Stimulated activated CD4-positive, alpha-beta T cell treated with anti-CD3 and anti-CD28 coated beads, Interleukin-4, amount 100 ng/mL, for 4 hours (primary cell): ENCODE measurements at places on chromosomes 1 and 21.

DNA sequence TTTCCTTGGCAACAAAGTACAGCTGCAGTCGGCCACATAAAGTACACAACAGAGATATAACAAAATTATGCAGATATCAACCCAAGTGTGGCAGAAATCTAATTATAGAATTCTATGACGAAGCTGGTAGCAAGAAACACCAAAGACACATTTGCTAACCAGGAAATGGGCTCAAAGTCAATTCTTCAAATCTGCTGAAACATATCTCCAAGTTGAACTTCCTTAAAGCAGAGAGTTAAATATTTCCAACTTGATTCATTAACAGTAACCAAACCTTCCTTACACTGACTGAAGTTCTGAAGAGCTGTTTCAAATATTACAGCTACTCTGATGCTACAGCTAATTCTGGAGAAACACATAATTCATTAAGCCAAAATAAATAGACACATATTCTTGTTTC is 67.6 kb upstream of the SDC3 start:
- no peak for DNase-seq

DNA sequence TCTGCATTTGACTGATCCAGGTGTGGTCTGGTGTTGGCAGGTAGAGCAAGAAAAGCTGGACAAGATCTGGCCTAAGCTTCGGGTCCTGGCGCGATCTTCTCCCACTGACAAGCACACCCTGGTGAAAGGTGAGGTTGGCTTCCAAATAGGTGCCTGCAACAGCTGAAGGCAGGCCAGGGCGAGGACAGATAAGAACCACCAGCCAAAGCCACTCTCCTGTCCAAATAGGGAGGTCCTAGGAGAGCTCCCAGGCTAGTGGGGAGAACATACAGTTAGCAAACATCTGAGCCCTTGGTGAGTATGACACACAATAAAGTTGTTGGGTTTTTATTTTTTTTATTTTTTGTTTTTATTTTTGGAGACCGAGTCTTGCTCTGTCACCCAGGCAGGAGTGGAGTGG is 51.9 kb upstream of the LAX1 start:
- no peak for DNase-seq

DNA sequence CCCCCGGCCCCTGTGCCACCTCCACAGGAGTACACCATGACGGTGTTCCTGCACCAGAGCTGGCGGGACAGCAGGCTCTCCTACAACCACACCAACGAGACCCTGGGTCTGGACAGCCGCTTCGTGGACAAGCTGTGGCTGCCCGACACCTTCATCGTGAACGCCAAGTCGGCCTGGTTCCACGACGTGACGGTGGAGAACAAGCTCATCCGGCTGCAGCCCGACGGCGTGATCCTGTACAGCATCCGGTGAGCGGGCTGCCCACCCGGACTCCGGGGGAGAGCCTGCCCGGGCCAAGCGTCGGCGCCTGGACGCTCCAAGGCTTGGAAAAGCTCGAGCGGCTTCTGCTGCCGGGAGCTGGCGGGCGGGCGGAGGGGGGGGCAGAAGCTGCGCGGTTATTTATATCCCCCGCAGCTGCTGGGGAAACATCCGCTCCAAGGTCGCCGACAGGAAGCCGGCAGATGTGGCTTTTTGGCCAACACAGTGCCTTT is 6.4 kb downstream of the GABRD start:
- DNase-seq = no peak

GRCh38 chr1:56255516-56256152 is 323.7 kb downstream of the PLPP3 start:
- DNase-seq = no peak

DNA sequence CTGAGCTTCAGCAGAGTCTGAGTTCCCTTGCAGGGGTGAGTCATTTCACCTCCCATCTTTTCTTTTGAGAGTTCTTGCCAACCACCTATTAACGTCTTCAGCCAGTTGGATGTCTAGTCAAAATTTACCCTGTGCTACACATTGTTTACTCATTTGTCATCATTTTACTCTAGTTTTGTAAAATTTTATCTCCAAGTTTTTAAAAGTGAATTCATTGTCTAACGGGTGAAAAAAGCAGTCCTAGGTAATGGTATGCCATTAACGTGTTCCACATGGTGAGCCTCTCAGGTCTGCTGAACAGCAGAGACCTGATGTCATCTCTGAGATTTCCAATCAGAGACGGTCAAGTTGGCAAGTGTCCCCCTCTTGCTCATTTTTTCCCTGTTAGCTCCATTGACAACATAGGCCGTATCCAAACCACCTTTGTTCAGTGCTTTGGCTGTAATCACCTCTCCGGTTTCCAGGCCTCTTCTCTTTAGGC is 85.4 kb downstream of the TBX15 start:
- DNase-seq = no peak

GRCh38 chr1:180577361-180577760 is 18.6 kb downstream of the OVAAL start:
- no peak for DNase-seq

DNA sequence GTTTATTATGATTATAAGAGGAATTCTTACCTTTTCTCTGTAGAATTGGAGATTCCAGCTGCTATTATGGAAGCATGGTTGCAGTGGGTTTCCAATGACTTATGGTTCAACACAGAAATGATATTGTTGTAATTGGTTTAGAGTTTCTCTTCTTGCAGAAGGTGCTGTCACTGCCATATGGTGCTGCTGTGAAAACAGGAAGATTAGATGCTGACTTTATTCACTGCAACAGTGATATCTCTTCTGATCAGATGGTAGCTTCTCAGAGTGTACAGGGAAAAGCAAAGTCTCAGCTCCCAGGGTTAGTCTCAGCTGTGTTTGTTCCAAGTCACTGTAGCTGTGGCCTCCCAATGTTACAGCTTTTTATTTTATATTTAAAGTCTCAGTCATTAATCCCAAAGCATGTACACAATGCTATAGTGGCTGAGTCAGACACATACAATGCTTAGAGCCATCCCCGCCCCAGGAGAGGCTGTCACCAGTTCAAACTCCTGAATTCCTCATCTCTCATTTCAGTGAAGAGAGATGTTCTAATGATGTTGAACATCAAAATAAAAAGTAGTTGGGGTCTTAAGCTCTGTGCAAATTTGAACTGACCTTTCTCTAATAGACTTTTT is 42.7 kb upstream of the RGS2 start:
- DNase-seq = no peak

- no peak for DNase-seq
Measured at GRCh38 chr21:38228537-38228936, 28.3 kb upstream of the KCNJ15 start.

GRCh38 chr1:118944133-118944532 is 44.0 kb downstream of the TBX15 start:
- no peak for DNase-seq

GRCh38 chr1:63902844-63903589 is 129.2 kb downstream of the ROR1 start:
- no peak for DNase-seq

- DNase-seq = no peak
Measured at GRCh38 chr1:108097018-108097417, 103.1 kb downstream of the SLC25A24 start.

DNA sequence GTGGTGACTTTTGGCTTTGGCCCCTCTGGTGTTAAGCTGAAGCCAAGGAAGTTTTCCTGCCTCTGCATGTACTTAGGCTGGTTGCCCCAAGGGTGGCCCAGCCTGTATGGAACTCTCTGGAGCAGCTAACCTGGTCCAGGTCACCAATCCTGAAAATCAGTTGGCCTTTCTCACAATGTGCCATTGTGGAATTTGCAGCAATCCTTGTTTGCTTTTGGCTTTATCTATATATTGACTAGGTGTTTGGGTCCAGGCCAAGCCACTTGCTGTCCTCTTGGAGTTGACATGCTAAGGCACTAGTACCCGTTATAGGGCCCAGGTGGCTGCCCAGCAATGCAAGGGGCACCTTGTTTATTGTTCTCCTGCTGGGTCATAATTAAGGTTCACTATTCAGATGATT is 124.6 kb downstream of the CAMTA1 start:
- no peak for DNase-seq

DNA sequence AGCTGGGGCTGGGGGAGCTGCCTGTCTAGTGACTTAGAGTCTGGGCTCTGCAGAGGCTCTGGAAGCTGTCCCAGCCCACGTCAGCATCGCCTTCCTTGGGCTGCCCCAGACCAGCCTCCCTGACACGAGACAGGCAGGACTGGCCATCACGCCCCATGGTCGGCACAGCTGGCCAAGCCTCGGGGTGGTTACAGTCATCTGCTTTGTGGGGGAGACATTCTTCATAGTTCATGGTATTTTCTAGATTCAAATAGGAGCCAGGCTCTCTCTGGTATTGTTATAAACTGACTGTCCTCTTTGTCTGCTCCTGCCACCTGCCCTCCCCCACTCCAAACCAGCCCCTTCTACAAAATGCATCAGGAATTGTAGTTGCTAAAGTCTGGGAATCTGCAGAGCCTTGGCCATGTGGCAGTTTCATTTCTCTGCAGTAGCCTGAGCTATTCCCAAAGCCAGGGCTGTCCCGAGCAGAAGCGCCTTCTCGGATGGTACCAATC is 29.4 kb downstream of the OLFML2B start:
- no peak for DNase-seq

DNA sequence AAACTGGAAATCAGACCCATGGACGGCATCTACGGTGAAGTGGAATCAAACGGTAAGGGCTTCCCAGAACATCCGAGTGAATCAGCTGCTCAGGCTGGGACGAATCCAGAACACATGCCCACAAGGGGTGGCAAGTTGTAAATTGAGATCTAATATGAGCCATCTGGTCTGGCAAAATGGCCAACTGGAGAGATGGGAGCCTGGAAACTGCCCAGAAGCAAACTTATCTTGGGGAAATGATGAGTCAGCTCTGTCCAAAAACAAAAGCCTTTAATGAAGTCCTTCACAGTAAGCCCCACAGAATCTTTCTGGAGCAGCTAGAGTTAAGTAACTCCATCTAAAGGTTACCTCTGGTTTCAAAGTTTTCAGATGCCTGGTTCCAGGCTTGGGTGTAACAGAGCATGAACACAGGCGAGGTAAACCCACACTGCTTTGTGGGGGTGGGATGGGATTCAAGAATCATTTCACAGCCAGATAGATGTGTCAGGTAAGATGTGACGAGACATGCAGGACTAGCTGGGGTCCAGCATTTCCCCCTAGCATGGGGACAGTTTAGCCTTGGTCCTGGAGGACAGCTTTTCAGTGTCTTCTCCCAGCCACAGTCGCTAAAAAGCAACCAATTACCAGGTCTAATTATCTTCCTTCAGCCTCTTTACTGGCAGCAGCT is 10.5 kb upstream of the SRP9 start:
- DNase-seq = no peak

GRCh38 chr1:47894410-47895278 is 102.5 kb downstream of the TRABD2B start:
- DNase-seq = no peak

- no peak for DNase-seq
Measured at GRCh38 chr1:246160905-246161304, 346.2 kb downstream of the SMYD3 start.

GRCh38 chr21:15564907-15565306 is 164.9 kb upstream of the USP25 start:
- DNase-seq = no peak

DNA sequence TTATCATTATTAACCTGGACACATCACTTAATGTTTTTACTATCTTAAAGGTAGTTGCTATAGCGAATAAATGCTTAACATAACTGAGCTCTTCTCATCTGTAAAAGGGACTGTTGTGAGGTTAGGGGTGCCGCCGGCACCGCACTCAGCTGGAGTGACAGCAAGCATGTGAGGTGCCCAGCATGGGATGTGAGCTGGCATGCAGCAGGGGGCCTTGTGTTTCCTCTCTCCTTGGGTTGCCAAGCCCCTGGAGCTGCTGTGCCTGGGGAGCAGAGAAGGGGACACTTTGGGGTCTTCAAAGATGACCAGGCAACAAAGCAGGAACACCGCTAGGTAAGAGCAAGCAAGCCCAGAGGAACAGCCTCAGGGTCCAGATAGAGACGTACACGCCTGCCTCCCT is 2.1 kb upstream of the ZC3H12A start:
- DNase-seq = no peak

DNA sequence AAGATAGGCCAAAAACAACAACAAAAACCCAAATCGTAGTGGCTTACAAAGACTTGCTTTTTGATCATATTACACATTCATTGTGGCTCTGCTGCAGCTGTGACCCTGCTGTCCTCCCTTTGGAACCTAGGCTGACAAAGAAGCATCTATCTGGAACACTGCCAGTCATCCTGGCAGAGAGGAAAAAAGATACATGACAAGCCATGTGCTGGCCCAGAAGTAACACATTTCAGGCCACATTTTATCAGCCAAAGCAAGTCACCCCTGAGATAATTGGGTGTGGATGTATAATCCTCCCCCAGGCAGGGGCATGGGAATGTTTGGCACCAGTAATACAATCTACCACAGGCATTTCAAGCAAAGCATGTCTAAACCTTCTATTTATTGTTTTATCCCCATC is 37.2 kb upstream of the AGO1 start:
- no peak for DNase-seq

GRCh38 chr21:36075171-36075570 is 5.3 kb downstream of the CBR1 start:
- no peak for DNase-seq

GRCh38 chr1:227092069-227092468 is 152.0 kb downstream of the COQ8A start:
- DNase-seq = no peak

DNA sequence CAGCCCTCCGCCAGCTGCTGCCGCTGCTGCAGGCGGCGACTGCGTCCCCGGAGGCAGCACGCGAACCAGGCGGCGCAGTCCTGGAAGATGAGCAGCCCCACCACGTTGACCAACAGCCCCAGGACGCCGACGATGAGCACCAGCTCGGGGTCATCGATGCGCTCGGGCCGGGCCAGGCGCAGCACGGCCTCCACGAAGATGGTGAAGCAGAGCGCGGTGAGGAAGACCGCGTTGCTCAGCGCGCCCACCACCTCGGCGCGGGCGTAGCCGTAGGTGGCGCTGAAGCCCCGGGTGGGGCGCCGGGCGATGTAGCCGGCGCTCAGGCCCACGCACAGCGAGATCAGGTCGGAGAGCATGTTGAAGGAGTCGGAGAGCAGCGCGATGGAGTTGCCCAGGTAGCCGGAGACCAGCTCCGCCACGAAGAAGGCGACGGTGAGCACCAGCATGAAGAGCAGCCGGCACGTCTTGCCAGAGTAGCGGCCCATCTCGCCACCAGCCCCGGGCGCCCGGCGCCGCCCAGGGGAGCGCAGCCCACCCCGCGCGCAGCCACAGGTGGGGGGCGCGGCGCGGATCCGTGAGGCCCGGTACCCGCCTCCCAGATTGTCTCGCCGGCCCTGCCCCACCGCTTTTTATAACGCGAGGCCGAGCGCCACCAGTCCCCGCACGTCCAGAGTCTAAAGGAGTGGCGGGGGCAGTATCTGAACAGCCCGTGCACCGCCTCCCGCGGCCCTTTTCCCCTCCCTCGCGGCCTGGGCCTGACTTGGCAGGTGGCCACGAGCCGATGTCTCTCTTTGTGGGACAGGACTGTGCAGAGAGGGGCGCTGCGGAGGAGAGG is at the start of gene SLC30A10:
TSS of gene SLC30A10 (minus strand) at position 602 of the 835 bp plus-strand sequence. CDS start at position 485, 117 bp downstream.
- no peak for DNase-seq

GRCh38 chr1:108882837-108883236 is 6.1 kb downstream of the GPSM2 start:
- DNase-seq = no peak

GRCh38 chr1:24859063-24860010 is 70.7 kb downstream of the RUNX3 start:
- DNase-seq = no peak

- DNase-seq = no peak
Measured at GRCh38 chr1:58803858-58804257, 20.0 kb upstream of the JUN start.
